ENCODE measurements at places on chromosomes 3 and 15.

DNA sequence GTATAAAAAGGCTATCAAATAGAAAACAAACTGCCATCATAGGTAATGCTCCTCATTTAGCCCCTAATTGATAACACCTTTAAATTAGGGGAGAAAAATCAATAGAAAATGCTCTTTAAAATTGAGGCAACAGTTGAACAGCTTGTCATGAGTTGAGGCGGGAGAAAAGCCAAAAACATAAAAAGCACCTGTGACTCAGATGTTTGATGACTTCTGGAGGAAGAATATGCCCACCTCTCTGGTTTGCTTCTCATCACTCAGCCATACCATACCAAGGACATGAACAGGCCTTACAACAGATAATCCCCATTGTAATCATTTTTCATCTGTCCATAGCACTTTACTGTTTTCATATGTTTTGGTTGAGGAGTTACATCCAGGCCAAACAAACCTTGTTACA, 246.0 kb downstream of the MYRIP start:
- DNase-seq = no peak

GRCh38 chr3:179068779-179069530, 2.7 kb downstream of the ZMAT3 start:
- DNase-seq = peak; percentile 52

- no peak for DNase-seq
These were observed 74.9 kb upstream of the NDN start for GRCh38 chr15:23762026-23762425.

GRCh38 chr3:11335056-11335608, 62.9 kb downstream of the ATG7 start:
- DNase-seq = peak; percentile 66

DNA sequence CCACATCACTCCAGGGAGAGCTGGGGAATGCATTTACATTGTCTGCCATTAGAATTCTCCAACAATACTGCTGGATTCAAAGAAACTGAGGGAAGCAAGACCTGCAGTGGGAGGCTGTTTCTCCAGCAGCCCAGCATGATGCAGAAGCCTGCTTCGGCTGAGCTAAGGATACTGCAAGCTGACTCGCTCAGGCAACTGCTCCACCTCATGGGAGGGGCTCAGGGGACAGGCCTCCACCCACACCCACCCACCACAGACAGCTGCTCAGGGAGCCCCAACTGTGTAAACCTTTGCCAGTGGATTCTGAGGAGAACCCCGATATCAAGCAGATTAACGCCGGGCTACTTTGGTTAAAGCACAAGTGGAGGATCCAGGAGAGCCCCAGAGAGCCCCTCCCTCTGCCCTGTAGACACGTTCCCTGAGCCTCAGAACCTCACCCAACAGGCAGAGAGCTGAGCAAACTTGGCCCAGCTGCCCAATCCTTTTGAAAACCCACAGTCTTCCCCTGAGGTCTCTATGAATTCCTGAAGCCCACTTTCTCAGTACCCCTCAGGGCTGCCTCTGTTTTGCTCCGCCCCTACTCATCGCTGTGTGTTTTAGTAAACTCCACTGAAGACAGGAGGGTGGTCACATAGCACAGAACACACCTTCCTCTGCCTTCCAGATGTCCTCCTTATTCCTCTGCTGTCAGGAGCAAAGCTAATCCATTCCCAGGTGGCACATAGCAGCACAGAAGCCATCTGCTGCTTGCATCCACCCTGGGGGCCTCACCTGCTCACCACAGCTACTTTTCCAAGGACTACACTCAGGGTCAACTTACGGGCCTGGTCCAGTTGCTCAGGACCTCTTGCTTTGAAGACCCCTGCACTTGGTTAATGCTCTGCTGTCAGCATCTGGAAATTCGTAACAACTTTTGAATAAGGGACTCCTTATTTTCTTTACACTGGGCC, 269.0 kb downstream of the ABHD5 start:
- DNase-seq = no peak

GRCh38 chr3:42148982-42149432, 57.9 kb downstream of the TRAK1 start:
- no peak for DNase-seq

DNA sequence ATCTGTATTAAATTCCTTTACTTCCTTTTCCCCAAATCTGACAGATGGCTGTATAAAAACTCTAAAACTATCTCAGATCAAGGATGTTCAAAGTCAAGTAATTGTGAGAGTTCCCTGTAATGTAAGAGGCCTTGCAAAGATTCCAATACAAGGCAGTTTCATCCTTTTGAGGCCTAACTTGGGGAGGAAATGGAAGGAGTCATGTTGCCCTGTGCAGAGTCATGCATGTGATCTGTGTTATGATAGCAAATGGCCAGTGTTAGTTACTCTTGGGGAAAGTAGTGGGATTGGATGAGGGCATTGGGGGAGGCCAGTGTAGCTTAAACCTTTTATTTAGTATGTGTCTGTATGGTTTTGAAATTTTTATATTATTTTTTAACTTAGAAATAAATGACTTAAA, 23.7 kb upstream of the FBXL22 start:
- DNase-seq = no peak

GRCh38 chr15:37103163-37103435, 2.8 kb upstream of the MEIS2 start:
- no peak for DNase-seq

DNA sequence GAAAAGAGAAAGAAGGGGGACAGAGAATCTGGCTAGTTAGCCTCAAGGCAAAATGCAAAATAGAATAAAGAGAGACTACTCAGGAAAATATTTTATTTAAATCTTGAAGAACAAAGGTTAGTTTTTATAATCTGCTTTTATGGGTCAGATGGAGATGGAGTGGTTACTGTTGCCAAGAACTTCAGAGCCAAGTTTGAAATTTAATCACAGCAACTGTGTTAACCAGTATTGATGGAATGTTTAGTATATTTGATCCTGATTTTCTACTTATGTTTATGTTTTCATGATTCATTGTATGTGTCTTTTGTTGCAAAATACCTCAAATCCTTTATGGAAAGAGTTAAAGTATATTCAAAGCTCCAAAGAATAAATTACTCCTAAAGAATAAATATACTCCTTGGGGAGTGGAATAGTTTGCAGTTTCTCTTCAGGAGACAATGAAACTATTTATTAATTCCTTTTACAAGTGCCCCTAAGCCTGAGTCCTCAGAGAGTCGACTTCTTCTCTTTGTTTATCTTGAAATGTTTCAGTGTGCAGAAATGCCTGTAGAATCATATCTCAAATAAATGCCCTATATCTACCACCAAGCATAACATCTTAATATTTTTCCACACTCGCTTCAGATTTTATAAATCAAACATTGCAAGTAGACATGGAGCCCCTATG, 60.9 kb upstream of the THSD4 start:
- DNase-seq = no peak

DNA sequence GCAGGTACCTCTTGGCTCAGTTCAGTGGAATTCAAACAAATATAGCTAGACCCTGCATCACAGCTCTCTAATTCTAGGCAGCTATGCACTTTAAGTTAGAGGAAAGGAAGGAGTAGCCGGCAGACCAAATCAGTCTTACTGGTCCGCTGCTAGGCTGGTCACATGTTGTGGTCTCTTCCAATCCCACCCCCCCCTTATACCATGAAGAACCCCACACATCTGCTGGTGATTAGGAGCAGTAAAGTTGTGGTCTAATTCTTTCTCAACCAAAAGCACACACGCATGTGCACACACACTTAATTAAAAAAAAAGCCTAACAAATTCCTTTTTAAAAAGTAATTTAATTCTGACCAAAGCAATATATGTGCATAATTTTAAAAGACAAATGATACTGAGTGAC, 16.7 kb upstream of the SH3GL3 start:
- no peak for DNase-seq

DNA sequence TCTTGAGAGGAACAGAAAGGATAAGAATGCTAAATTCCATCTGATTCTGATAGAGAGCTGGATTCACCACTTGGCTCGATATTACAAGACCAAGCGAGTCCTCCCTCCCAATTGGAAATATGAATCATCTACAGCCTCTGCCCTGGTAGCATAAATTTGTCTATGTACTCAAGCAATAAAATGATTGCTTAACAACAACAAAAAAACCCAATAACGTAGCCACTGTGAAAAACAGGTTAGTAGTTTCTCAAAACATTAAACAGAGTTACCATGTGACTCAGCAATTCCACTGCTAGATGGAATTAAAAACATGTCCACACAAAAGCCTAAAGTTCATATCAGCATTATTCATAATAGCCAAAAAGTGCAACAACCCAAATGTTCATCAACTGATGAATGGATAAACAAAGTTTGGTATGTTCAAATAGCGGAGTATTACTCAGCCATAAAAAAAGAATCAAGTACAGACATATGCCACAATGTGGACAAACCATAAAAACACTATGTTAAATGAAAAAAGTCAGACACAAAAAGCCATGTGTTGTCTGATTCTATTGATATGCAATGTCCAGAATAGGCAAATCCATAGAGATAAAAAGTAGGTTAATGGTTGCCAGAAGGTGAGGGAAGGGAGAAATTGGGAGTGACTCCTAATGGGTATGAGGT, 16.8 kb downstream of the BCL2L10 start:
- DNase-seq = no peak

DNA sequence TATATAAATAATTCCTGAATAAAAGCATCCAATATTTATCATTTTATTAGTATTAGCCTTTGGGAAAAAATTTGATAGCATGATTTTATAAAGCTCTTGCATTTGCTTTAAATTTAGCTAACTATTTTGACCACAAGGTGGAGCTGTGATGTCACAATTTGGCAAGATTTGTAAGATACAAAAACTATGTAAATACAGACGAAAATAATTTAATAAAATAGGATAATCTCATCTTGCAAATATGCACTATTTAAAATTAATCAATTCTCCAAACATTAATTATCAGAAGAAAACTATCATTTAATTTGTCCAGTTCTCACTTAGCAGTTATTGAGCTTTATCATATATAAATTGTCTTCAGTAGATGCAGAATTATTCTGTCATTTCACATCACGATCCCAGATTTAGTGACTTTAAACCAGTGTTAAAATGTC, 95.4 kb downstream of the PLOD2 start:
- DNase-seq = peak; percentile 24

GRCh38 chr3:193630005-193630404, 37.0 kb downstream of the OPA1 start:
- no peak for DNase-seq

- DNase-seq = no peak
These were observed 119.2 kb upstream of the CTNNB1 start for GRCh38 chr3:41080141-41080540.

- no peak for DNase-seq
These were observed 415.2 kb upstream of the FRG2C start for GRCh38 chr3:75248974-75249373.

- peak; percentile 39 for DNase-seq
These were observed 34.3 kb upstream of the PARP14 start for GRCh38 chr3:122646146-122646988.

- no peak for DNase-seq
These were observed 3.7 kb upstream of the FETUB start for GRCh38 chr3:186636536-186636935.

GRCh38 chr15:98914626-98915025, 93.0 kb downstream of the PGPEP1L start:
- DNase-seq = no peak

GRCh38 chr3:164459521-164460151, 618.7 kb downstream of the SI start:
- DNase-seq = no peak

DNA sequence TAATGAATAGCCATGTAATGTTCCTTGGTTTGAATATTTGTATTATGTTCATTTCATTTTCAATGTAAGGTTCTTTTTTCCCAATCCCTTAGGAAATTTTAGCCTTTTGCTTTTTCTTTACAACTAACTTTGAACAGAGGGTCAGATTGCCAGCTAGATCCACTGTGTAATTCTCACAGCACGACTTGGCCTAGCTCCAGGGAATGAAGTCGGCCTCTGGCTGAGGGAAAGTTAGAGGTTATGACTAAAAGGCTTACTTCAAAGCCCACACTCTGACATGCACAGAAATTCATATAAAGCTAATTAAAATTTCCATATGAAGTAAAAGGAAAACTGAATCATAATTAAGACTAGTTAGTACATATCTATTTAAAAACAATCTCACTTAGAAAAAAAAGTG, 38.7 kb downstream of the ROBO1 start:
- no peak for DNase-seq

DNA sequence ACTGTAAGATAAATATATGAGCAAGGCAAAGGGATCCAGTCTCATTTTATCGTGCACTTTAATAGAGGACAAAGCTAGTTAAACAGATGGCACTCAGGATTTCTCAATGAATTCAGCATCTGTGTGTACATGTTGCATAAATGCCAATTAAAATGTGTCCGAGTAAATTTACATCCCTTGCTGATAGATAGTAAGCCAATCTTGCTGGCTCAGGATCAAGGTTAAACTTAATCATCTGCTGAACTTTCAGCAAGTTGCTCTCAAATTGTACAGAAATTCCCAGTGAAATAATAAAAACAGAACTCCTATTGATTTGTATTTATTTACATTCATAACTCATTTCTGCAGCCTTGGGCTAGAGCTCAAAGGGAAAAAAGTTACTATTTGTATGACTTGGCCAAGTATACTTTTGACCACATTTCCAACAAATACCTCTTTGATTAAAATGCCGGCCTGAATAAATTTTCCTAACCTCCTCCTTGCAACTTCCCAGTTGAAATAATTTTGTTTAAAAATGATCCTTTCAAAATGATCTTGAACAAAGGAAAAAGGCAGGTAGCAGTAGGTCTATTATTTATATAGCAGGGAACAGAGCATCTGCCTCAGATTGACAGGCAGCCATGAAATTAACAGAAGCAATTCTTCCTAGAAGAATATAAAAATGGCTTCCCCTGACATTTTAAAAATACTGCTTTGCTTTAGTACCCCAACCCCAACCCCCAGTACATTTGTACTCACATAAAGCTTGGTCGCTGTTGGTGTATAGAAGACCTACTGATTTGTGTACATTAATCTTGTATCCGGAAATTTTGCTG, 1001.9 kb downstream of the ROBO1 start:
- no peak for DNase-seq

DNA sequence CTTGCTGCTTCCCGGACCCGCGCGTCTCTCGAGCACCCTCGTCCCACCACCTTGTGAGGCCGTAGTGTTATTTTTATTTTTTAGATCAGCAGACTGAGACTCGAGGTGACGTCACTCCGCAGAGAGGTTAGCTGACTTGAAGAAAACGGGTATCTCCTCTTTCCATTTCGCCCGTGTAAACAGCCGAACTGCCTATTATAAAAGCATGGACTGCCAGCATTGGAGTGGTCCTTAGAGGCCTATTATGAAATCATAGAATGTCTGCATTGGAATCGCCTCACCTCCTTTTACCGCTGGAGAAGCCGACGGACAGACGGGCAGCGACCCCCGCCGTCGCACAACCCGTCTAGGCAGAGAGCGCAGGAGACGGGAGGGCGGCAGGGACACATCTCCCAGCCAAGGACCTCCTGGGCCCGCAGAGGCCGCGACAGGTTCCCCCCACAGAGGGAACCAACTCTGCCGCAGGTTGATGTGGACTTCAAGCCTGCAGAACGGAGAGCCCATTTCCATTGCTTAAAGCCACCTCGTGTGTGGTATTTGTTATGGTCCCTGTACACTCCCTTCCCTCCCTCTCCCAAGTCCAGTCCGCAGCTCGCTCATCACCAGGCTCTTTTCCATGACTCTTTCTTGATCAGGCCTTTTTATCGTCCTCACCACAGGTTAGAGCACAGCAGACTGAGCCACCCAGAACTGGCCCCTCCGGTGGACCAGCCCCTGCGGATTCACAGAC, 540 bp upstream of the PPP1R2 start:
- no peak for DNase-seq

- no peak for DNase-seq
These were observed 461.9 kb upstream of the ONECUT1 start for GRCh38 chr15:53251996-53252395.

GRCh38 chr3:146134348-146135117, 26.5 kb downstream of the PLOD2 start:
- no peak for DNase-seq

GRCh38 chr15:53833134-53833624, 73.7 kb upstream of the WDR72 start:
- no peak for DNase-seq
